Central memory CD8-positive, alpha-beta T cell (primary cell): ENCODE measurements at places on chromosomes 16 and 17.

DNA sequence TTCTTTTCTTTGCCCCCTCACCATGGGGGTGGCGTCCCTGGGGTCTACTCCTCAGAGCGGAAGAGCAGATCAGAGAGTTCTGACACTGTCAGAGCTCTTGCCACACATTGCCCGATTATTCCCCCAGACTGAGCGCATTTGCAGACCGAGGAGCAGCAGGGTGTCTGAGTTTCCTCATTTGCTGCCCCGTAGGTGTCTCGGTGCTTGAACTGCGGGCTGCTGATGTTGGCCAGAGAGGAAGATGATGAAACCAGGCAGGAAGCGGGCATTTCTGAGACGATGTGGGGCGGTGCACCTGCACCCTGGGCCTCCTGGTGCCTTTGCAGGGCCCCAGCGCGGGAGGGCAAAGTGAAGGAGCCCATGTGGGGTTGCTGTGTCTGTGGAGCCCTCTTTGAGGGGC, 55.2 kb downstream of the ARSG start:
- DNase-seq, result peak; percentile 51

DNA sequence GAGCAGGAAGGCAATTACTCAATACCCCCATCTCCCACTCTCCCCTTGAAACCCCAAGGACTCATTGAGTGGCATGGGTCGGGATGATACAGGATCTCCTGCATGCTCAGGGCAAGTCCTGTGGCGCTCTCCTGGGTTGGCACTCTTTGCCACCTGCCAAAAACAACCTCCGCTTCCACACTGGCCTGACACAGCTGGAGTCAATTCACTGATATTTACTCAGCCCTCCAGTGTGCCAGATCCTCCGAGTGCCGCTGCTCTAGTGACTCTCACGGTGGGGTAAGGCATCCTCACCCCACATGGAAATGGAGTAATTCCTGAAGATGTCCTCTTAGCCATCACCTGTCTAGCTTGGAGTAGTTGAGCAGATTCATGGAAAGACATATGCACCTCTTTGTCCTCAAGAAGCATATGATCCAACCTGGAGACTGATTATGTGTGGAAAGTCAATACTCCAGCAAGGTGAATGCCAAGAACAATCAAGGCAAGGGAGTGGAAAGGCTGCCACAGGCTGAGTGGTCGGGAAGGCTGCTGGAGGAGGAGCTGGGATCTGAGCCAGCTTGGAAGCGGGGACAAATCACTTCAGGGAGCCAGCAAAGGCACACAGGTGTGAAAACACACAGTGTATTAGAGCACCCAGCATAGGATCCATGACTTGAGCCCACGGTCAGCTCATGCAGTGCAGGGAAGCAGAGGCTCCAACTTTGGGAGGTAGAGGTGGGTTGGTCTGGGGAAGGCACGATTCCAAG, 12.6 kb upstream of the GOSR2 start:
- DNase-seq, result no peak

DNA sequence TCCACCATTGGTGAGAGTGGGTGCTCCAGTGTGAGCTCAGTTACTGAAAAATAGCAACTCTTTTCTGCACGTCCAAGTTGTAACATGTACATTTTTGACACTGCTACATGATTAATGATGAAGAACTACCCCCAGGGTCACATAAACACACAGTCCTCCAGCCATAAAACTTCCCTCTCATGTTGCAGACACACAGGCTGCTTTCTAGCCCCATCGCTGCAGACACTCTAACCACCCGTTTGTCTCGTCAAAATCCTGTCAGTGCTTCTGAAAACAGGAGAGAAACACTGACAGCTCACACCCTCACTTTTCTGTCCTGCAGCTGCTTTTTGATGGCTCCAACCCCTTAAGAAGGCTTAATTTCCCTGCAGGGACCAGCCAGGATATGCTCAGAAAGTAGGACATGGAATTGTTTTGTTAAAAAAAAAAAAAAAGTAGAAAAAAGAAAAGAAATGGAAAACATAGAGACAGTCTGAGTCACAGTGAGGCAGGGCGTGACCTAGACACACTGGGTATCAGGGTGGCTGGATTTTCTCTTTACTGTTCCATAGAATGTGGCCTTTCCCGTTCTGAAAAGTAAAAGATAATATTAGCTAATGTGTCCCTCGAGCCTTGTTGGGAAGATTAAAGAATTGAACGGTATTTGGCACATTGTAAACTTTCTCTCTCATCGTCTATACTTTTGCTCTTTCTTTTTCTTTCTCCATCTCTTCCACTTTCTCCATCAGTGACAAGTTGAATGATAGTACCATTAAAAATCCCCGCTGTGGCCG, 20.7 kb upstream of the CCL5 start:
- peak; percentile 54 for DNase-seq

- DNase-seq, result peak; percentile 70
These were observed 57.0 kb downstream of the ABR start for GRCh38 chr17:1122533-1123392.

DNA sequence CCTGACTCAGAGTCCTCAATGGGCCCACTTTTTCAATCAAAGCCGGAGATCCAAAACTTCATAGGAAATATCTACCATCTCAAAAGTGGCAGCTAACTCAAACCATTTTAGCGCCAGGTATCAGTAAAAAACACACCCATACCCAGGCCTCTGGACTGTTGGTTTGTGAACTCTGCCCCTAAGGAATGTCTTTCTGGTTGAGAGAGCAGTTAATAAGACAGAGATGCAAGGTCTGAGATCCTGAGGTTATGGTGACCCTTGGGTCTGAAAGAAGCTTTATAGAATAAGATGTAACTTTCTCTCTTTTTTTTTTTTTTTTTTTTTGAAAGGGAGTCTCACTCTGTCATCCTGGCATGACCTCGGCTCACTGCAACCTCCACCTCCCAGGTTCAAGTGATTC, 350.5 kb downstream of the SOX9 start:
- DNase-seq, result no peak

DNA sequence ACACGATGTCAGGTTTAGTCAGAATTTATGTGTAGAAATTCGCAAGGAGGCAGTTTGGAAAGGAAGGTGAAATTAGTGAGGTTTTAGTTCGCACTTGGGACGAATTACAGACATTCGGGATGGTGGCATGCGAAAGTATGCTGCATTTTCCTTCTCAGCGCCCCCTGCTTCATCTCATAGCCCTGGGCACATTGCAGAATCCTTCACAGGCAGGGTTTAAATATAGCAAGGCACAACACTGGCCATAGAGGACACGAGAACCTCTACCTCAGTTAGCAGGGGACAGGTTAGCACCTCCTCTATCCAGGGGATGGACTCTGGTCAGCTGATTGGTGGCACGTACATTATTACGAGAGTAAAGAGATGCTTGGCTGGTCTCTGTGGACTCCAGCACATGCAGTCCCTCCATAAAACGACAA, 47.5 kb downstream of the MAP2K6 start:
- no peak for DNase-seq

GRCh38 chr17:34620458-34620857, 41.1 kb downstream of the TMEM132E start:
- no peak for DNase-seq

DNA sequence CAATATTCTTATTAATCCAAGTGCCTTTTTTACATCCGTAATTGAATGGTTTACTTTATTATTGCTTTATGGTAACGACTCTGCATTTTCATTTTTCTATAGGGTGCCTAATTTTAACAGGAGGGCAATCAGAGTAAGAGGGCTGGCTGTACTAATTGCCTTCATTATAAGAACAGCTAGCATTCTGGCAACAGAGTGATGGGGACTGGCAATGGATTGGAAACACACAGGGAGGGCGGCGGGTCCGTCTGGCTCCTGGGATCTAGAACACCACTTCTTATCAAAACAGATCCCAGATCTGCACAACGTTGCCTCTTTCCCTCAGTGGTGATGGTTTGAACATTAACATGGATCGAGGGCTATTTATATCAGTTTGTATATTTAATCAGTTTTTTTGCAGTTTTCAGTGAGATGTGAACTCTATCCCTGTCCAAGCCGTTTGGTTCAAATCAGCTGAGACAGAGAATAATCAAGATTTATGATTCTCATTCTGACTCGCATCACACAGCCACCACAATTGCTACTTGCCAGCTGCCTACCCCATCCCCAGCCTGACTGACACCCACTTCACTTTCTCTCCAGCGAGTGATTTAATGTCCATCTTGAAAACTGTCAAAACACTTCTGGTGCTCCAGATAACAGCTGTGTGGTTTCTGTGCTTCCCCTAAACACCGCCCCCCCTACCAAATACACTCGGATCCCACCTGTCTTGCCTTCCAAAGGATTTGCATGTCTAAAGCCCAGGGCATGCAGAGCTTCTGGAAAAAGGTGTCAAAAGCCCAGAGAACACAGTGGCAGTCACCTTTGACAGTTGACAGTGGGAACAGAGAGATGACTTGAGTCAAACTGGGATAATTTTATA, 327.9 kb downstream of the HS3ST4 start:
- no peak for DNase-seq

DNA sequence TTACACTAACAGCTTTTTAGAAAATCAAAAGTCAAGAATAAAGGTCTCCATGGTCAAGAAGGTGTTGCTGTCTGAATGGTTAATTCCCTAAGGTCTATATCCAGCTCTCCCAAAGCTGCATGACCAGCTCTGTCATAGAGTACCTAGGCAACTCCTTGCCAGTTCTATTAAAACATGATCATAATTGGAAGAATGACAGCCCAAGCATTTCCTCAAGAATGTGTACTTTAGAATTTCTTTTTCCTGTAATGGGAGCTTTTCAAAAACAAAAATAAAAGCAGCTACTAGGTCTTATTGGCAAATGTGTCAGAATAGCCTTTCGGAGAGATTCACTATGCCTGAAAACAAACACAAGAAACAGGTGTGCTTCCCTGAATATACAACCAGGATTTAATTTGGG, 7.9 kb downstream of the SPOP start:
- no peak for DNase-seq

- no peak for DNase-seq
These were observed 26.1 kb upstream of the TOB1 start for GRCh38 chr17:50892101-50892776.

DNA sequence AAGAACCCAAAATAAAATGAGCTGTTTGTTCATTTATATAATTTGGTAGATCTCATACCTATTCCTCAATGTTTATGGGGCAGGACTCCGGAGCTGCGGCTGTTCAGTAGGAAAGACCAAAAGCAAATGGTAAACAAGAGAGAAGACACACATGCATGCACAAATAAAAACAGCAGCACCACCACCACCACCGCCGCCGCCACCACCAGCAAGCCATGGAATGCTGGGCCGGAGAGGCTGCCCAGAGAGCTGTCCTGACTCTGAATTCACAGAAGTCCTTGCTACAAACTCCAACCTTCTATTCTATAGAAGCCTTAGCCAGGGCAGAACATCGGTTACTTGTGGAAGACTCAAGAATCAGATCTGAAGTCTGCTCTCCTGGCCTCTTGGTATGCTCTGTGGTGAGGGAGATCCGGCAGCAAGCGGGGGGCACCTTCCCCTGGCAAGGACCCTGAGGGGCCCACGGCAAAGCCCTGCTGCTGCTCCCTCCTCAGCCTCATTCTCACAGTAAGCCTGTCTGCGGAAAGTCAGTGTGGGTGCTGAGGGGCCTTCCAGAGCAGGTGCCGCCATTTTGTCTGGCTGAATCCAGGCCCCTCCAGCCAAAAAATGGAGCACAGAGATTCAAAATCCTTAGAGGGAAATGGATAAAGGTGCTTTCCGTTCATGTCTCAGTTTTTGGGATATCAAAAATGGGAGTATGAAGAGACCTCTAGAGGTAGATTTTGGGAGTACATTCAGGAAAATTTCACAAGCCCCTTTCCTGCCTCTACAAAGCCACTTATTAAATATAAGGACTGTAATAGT, 6.4 kb upstream of the FOXJ1 start:
- DNase-seq, result no peak

GRCh38 chr16:4115209-4115948, 863 bp downstream of the ADCY9 start:
- DNase-seq, result peak; percentile 25

- no peak for DNase-seq
These were observed 65.0 kb downstream of the SMG6 start for GRCh38 chr17:2238432-2239169.

GRCh38 chr17:2695961-2696760, 15.4 kb downstream of the CLUH start:
- no peak for DNase-seq

GRCh38 chr16:62445909-62446308, 409.7 kb upstream of the CDH8 start:
- no peak for DNase-seq

DNA sequence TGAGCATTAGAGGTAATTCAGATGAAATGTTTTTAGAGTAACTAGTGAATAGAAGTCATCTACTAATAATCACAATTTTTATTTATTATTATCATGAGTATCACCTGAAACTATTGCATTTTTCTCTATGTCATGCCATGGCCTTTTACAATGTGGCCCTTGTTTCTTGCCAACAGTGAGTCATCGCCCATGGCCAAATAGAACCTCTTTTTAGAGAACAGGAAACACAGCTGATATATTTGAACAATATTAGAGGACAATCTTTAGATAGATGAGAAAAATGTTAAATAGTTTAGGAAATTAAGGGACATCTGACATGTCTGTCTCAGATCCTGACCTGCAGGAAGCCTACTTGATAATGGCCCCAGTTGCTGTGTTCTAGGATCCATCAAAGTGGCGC, 1584.4 kb upstream of the GOT2 start:
- no peak for DNase-seq

DNA sequence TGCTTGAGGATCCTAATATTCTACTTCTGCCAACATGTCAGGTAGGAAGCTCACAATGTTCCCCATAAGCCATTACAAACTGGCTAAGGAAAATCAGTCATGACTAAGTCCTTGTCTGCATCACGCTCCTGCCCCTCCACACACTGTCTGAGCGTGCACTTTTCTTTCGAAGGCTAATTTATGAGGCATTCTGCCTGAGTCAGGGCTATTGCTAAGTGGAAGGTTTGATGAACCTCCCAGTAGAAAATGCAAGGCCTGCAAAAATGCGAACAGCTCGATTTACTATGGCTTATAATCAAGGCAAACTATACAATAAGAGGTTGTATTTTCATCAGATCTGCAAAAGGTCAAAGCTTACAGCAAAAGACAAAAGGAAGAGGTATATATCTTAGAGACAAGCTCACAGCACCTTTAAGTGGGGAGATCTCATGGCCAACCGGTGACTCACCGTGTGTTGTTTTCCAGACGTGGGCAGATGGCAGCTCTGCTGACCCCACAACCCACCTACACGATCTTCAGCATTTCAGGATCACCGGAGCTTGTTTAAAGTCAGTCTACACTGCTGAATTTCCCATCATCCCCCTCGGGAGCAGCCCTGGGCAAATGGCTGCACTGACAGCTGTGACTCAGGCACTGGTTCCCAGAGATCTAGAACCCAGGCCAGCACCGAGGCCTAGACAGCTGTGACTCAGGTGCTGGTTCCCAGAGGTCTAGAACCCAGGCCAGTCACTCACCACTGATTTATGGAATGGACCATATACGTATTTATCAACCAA, 26.1 kb downstream of the MEAK7 start:
- DNase-seq, result peak; percentile 5

GRCh38 chr17:61284174-61284573, 115.5 kb upstream of the TBX2 start:
- no peak for DNase-seq

- DNase-seq, result no peak
These were observed 42.4 kb upstream of the FBXO47 start for GRCh38 chr17:39009581-39010001.

- no peak for DNase-seq
These were observed 692 bp upstream of the SOCS1 start for GRCh38 chr16:11256661-11257130.
